ENCODE measurements at places on chromosomes 6 and 20.

DNA sequence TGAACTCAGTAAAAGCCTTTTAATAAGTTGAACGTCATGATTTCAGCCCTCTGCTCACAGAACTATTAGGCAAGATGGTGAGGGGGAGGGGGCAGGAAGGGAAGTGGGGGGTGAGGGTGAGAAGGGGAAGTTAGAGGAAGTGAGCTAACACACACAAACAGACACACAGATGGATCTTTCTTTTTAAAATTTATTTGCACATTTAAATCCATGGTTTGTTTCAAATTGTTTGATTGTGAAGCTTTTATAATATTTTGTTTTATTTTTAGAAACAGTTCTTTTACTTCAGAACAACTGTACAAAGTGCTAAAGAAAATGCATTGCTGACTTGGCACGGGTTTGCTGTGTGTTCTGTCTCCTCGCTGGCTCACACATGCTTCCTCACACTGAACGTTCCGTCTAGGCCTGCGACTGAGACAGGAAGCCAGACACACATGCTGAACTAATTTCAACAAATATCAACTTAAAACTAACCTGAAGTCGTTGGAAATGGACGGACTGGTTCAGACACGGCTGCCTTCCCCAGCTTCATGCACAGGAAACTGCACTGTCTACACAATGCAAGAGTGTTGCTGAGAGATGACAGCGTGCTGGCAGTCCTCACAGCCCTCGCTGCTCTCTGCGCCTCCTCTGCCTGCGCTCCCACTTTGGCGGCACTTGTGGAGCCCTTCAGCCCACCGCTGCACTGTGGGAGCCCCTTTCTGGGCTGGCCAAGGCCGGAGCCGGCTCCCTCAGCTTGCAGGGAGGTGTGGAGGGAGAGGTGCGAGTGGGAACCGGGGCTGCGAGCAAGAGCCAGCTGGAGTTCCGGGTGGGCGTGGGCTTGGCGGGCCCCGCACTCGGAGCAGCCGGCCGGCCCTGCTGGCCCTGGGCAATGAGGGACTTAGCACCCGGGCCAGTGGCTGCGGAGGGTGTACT is 8.1 kb upstream of the ZBP1 start:
- DNase-seq: no peak

DNA sequence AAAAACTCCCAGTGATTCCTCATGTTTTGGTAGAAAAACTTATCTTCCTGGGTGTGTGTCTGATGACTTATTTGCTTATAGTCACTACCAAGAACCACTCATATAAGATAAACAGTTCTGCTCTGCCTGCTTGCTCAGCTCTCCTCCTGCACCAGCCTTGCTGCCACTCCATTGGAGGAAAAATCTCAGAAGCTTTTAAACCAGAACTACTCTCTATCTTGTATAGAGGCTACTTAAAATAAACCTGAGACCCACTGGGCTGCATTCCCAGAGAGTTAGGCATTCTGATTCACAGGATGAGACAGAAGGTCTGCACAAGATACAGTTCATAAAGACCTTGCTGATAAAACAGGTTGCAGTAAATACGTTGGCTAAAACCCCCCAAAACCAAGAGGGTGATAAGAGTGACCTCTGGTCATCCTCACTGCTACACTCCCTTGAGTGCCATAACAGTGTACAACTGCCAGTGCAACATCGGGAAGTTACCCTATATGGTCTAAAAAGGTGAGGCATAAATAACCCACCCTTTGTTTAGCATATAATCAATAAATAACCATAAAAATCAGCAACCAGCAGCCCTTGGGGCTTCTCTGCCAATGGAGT is 728.3 kb downstream of the EPHA7 start:
- no peak for DNase-seq

GRCh38 chr6:49342410-49342809 is 120.6 kb downstream of the MMUT start:
- no peak for DNase-seq

GRCh38 chr6:41021832-41022231 is 17.2 kb downstream of the UNC5CL start:
- peak; percentile 50 for DNase-seq

DNA sequence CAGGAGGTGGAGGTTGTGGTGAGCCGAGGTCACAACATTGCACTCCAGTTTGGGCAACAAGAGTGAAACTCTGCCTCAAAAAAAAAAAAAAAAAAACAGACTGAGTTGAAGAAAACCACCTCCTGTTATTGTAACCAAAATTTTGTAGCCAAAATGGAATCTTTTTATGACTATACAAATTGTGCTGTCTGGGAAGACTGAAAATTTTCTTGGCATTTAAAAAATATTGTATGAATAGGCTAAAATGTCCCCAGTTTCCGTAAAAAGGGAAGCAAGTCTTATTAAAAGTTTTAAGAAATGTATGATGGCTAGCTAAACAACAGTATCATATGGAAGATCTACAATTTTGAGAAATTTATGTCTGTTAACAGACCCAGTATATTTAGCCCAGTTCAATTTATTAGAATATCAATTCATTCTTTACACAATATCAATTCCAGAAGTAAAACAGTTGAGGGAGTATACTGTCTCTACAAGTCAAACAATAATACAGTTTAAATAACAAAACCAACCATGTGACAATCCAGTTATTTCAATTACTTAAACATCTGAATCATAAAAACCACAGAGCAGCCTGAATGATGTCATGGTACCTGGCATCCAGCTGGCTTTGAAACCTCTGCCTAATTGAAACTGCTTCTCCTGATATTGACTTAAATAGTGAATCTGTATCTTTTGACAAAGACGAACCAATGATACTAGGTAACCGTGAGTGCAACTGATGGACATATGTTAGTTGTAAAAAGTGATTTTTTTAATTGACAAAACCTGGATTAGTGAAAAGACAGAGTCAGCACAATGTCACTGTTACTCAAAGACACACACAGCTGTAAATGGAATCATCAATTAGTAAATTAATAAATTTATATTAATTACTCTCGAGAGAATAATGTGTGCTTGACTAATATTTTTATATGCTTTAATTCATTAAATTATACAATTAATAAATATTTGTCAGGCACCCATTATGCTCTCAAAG is 166.6 kb upstream of the MARCKS start:
- DNase-seq: no peak

DNA sequence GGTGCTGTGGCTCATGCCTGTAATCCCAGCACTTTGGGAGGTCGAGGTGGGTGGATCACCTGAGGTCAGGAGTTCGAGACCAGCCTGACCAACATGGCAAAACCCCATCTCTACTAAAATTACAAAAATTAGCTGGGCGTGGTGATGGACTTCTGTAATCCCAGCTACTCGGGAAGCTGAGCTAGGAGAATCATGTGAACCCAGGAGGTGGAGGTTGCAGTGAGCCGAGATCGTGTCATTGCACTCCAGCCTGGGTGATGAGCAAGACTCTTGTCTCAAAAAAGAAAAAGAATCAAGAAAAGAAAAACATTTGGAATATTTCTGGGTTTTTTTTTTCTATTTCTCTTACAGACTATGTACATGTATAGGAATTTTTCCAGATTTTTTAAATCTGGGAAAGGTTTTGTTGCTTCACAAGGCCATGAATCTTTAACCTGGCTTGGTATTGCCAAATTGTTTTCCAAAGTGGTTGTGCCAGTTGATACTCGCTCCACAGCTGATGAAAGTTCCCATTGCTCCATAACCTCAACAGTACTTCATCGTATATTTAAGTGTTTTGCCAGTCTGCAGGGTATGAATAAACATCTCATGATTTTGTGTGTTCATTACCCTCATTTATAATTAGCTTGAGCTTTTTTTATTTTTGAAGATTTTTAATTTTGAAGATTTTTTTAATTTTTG is 33.5 kb downstream of the RNF217 start:
- DNase-seq: no peak

GRCh38 chr20:10637563-10637962 is 36.2 kb downstream of the JAG1 start:
- DNase-seq: peak; percentile 12

DNA sequence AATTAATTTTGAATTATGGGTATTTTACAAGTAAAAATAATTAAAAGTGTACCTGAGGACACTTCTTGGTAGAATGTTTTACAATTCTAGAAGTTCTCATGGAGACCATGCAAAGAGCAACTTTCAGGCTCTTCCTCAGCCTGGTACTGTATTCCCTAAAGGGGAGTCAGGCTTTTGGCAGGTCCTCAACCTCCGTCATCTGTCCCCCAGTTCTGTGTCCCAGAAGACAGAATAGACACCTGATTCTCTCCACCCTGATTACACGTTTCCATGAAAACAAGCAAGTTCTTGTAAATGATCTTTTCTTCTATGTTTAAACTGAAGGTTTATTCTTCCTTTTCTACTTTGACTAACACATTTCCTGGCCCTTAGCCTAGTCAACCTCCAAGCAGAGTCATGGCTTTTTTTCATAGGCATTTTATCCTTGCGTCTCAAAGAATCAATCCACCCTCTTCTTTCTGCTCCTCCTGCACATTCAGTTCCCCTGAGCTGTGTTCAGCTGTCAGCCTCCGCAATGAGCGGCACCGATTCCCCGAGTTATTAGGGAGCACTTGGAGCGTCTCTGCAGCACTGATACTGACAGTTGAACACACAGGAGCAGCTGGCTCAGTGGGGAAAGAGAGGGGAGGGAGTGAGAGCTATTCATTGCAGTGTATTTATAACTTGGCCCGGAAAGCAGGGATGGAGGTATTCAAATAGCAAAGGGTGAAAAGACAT is 1082.4 kb upstream of the MAP3K7 start:
- peak; percentile 54 for DNase-seq

DNA sequence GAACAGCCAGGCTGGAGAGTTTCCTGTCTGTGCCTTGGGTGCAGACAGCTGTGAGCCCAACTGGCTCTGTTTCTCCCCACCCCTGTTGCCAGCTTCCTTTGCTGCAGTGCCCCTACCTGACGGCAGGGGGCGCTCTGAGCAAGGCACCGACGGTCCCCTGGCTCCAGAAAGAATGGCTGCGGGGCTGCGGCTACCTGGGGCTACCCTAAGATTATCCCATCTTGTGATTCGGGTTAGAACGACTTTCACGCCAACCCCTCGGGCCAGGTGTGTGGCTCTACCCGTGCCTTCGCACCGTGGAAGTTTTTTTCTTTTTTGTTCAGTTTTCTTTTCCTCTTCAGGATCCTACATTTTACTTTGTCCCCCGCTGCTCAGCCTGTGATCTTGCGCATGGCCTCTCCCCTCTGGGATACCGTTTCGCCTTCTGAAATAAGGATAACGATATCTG is 33.4 kb upstream of the AAR2 start:
- DNase-seq: peak; percentile 82

GRCh38 chr6:79913369-79913768 is 34.0 kb downstream of the ELOVL4 start:
- peak; percentile 69 for DNase-seq

GRCh38 chr6:74671558-74672025 is 534.3 kb downstream of the COL12A1 start:
- no peak for DNase-seq

DNA sequence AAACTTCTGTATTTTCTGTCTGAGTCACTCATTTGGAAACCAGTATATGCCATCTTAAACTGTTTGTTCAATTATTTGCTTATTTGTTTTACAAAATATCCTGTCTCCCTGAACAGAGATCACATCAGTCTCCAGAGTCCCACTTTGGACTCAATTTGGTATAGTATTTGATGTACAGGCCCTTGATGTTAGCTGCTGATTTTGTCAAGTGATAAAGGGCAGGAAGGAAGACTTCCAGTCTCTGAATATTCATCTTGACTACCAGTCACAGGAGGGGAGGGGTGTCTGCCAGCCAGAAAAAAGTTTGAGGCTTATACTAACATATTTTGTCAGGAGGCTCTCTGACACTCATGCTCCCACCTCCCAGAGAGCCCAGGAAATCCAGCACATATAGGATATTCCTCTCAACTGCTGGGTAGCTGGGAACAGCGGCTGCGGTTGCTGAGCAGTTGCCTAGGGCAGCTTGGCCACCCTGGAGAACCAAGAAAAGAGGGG is 376.8 kb upstream of the RUNX2 start:
- DNase-seq: no peak

DNA sequence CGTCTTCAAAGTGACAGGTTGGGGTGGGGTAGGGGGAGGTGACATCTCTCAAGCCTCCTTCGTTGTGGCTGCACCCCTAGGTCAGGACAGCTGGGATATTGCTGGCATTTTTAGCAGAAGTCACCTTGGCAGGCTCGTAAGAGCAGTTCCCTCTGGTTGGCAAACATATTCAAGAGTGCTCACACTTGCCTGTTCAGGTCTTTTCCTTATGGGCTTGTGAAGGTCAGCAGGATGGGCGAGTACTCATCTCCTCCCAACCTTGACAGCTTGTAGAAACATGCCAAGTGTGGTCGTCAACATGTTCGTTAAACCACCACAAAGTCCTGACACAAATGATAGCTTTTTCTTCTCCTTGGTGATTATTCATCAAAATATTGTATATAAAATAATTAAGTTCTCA is 113.6 kb downstream of the HDGFL1 start:
- DNase-seq: no peak

DNA sequence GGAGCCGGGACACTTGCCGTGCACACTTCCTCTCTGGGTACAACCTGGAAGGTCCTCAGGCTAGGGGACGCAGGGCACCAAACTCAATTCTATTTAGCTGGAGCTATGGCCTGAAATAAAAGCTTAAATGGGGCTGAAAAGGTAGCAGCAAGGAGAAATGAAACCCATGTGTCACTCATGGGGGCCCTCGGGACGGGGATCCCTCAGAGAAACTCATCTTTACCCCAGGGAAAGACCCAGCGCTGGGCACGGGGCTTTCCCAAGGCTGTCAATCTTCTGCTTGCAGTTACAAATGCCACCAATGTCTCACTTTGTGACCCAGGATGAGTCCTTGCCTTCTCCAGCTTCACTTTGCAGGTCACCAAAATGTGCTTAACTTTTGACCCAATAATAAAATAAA is 16.5 kb downstream of the SNAI1 start:
- no peak for DNase-seq

DNA sequence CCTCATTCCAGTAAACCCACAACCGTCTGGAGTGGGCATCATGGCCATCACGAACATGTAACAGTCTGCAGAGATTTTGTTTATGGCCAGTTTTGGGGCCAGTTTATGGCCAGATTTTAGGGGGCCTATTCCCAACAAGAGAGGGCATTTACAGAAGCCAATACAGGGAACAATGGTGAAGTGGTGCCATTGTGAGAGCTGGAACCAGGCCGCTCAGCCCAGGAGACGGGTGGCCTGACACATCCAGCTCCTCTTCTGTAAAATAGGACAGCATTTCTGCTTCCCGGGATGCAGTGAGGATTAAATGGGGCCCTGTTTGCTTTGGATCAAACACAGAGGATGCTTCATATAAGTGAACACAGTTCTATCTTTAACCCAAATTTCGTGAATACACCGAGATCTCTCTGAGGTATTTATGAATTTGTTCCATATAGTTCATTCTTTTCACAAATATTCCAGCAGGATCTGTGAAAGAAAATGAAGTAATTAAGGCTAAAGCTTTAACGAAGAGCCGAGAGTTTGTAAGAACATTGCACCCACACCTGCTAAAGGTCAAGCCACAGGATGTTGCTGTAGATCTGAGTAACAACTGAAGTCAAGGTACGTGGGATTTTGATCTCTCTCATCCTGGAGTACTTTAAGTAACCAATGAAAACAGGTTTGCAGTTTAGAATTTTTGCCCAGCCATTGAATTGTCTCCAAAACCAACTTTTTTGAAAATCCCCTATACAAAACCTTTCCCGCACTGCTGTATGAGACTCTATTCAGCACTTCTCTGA is 14.5 kb upstream of the SIRPG start:
- DNase-seq: no peak

- no peak for DNase-seq
These were observed 28.1 kb downstream of the PTPN1 start for GRCh38 chr20:50538276-50538675.
